ENCODE measurements at places on chromosomes 6 and 20.

- DNase-seq = no peak
These were observed 13.0 kb upstream of the MATN4 start for GRCh38 chr20:45320948-45321595.

- DNase-seq = no peak
These were observed 34.5 kb downstream of the BMP7 start for GRCh38 chr20:57231951-57232428.

DNA sequence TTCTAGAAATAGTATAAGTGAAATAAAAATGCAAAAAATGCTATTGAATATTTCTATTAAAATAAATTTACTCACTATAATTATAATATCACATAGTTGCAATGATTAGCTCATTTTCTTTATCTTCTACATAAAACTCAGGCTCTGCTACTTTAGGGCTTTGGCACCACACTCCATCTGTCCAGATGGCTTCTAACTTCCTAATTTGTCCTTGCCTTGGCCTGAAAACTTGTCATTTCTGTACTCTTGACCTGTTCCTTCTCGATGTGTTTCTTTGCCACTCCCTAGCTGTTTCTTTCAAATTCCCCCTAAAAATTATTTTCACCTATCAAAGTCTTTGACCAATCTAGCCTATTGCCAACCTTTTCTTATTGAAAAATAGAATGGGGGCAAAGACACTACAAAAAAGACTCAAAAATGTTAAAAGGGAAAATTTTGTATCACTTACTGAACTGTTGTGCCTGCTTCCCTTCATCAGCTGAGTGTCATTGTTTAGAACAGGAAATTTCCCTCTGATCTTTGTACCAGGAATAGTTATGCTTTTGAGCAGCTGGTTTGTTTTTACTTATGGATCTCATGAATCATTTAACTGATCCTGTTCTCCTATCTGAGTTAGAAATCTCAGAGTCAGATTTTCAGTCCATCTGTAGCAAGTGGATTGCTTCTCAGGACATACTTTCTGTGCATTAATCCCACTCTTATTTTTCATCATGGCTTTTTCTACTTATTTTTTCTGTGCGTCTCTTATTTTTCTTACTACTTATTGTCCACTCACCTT lies 279.2 kb upstream of the CNR1 start:
- DNase-seq = no peak

DNA sequence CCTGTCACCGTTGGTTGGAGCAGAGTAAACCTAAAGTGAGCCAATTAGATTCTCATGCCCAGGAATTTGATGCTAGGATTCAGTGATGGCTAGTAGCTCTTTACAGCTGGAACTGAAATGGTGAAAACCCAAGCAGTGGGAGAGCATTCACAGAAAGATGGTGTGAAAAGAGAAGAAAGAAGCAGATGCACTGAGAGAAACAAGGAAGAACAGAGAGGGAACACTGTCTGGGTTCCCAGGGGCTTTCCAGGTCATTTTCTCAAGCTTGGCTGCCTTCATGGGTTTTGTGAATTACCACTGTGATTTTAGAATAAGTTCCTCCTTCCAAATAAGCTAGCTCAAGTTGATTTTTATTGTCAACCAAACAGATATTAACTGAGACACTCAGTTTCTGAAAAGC lies 104.1 kb upstream of the AKIRIN2 start:
- no peak for DNase-seq

DNA sequence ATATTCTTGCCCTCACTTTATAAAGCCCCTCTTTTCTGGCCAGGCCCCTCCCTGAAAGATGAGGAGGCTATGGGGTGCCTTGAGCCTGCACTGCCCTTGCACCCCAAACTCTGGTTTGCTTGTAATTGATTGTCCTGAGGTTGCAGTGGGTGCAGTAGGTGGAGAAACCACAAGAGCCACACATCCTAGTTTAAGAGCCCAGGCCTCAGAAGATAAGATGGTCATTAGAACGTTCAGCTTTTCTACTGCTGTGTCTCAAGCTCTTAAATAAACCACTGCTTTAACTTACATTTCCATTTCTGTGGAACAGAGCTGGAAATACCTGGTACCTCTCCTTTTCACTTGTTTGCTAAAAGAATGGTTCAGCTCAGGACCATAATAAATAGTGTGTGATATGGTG lies 9.0 kb downstream of the MRAP2 start:
- DNase-seq = no peak

DNA sequence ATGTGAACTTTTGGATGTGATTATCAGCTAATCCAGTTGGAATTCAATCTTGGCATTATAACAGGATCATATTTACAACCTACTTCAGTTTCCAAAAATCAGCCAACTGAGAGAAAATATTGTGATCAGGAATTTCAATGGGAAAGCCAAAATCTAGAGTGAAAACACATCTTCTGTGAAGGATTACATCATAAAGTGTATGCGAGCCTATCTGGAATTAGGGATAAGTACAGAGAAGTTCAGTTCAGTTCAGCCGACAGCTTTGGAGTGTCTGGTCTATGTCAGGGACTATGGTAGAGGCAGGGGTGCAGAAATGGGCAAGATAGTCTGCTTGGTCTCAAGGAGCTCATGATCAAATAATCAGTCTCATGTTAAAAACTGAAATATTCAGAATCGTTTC lies 12.3 kb upstream of the PRIM2 start:
- no peak for DNase-seq

- DNase-seq = no peak
These were observed 48.4 kb upstream of the EZR start for GRCh38 chr6:158867381-158868121.

DNA sequence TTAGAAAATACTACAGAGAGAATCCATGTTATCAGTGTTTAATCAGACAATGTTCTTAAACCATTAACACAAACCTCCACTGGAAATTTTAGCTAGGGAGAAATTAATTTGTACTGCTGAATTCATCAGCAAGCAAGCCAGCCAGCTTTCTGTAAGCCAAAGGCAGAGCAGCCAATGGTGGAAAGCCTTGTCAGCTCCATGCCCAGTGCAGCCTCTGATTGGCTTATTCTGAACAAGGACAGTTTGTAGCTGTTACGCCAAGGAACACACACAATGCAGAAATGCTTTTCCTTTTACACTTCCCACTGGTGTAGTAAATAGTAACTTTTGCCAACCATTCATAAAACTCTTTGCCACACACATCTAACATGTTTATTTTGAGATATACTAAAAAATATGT lies 265.0 kb downstream of the TENT5A start:
- DNase-seq = no peak

- DNase-seq = peak; percentile 28
These were observed 3.4 kb downstream of the LINC00237 start for GRCh38 chr20:21102603-21103311.

GRCh38 chr6:16576451-16577368 lies 184.6 kb downstream of the ATXN1 start:
- DNase-seq = no peak

DNA sequence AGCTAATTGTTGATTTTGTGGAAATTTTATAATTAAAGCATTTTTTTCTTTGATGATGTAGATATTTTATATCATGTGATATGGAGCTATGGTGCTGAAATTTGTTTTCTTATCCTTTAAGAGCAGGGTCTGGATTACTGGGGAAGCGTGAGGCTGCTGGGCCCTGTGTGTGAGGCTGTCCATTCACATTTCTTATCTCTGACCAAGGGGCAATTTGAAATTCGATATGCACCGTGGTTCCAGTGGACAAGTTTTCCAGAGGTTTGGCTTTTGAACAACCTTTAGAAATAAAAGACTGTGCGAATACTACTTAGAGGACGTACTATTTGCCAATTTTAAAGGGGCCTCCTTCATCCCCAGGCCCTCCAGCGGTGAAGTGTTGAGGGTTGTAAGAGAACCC lies 3.7 kb downstream of the ERMARD start:
- DNase-seq = no peak

DNA sequence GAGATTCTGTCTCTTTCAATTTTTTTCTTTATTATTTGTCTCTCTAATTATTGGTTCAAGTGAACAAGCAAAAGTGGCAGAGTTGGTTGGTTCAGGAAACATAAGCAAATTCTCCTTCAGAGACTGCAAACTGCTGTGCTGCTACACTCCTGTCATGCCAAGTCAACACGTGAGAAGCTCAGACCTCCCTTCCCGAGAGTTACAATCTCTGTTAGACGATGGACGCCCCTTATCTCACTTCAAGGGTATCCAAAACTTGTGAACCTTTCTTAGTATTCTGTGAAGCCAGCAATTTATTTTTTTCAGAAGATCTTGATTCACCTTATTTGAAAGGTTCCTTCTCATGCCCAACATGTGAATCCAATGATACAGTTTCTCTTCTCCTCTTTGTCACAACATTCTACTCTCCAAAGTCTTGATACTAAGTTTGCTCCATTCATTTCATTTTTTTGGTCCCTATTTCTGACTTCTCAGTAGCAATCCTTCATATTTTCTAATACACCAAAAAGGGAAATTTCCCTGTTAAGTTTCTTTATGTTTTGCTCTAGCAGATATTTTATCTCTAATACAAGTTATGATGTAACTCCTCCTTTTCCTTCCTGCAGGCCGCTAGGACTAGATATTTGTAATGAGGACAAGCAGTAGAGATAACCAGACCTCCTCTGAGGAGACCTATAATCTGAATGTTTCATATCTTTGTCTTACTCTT lies 448.8 kb upstream of the CITED2 start:
- no peak for DNase-seq

- DNase-seq = no peak
These were observed 176.8 kb downstream of the CD83 start for GRCh38 chr6:14294270-14294951.

Data from activated CD8-positive, alpha-beta memory T cell treated with anti-CD3 and anti-CD28 coated beads, Interleukin-2, amount 50 U/mL, for 4 hours (primary cell).